GM04503 (cell line): ENCODE measurements at places on chromosomes 7 and 10.

- no peak for DNase-seq
Measured at GRCh38 chr10:34262985-34263384, 552.1 kb downstream of the PARD3 start.

DNA sequence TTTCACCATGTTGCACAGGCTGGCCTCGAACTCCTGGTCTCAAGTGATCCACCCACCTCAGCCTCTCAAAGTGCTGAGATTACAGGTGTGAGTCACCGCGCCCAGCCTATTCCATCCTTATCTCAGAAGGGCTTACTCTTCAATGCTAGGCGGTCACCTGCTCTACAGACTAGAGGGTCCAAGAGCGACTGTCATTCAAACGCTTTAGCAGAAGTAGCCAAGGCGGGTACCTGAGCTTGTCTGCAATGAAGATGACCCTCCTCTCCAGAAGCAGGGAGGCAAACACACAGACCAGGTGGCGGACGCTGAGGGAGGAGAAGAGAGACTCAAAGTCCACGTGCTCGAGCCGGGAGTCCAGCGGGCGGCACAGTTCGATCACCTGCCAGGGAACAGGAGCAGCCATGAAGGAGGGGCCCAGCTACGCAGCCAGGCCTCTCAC lies 65.1 kb upstream of the MKRN1 start:
- no peak for DNase-seq

GRCh38 chr7:99305473-99306260 lies 20.0 kb upstream of the ARPC1A start:
- no peak for DNase-seq

DNA sequence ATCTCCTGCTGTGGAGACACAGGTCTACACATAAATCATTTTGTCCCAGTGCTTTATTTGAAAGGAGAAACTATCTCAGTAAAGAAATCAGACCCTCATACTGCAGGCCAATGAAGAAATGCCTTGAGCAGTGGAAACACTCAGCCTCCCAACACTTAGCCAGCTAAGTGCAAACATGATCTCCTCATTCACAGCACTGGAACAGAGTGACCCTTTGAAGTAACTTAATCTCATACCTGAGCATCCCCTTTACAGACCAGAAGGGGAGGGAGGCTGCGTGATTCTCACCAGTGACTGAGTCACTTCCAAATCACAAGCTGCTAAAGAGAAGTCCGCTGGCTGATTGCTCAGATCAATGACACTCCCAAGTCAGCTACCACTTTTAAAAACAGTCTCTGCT lies 4.5 kb downstream of the CHST15 start:
- no peak for DNase-seq

DNA sequence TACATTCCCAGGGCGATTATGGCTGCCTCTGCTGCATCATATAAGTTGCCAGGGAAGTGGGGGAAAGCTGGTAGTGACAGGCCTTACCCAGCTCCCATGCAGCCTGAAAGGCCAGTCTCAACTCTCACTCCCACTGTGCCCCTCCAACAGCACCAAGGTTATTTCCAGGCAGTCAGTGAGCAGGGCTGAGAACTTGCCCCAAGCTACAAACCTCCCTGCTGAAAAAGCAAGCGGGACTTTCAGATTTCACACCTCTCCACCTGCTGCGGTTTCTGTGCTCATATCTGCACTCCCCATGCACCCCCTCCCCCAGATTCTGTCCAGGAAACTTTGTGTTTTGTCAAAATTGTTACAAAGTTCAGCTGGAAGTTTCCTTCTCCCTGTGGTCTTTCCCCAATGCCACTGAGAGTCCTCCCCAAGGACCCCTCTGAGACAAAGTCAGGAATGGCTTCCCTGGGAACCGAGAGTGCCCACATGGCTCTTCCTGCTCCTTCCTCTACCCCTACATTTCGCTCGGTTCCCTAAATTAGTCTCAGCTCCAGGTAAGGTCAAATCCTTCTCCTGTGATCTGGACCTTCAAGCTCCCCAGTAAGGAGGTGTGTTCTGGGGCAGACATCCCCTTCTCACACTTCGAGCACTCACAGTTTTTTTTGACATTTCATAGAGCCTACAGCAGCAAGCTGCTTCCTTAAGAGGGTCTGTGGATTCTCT lies 25.3 kb upstream of the WNT2 start:
- no peak for DNase-seq

GRCh38 chr10:101693651-101693977 lies 1.4 kb downstream of the FBXW4 start:
- no peak for DNase-seq

DNA sequence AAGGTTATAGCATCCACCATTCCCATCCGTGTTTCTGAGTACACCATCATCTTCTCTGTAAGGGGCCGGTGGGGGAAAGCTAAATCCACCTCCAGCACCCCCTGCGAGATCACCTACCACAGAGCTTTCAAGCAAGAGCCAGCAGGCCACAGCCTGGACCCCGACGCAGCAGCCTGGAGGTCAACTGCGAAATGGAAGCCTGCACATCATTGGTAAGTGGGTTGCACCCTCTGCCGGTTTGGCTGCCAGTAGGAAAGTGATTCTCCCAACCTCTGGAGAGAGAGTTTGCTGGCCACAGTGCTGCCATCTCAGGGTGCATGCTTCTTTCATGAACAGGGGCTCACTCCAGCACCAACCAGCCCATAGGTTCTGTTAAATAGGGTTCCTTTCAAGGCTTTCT lies 81.7 kb downstream of the WIPF3 start:
- no peak for DNase-seq

- DNase-seq = no peak
Measured at GRCh38 chr7:27875061-27875460, 135.1 kb downstream of the TAX1BP1 start.

DNA sequence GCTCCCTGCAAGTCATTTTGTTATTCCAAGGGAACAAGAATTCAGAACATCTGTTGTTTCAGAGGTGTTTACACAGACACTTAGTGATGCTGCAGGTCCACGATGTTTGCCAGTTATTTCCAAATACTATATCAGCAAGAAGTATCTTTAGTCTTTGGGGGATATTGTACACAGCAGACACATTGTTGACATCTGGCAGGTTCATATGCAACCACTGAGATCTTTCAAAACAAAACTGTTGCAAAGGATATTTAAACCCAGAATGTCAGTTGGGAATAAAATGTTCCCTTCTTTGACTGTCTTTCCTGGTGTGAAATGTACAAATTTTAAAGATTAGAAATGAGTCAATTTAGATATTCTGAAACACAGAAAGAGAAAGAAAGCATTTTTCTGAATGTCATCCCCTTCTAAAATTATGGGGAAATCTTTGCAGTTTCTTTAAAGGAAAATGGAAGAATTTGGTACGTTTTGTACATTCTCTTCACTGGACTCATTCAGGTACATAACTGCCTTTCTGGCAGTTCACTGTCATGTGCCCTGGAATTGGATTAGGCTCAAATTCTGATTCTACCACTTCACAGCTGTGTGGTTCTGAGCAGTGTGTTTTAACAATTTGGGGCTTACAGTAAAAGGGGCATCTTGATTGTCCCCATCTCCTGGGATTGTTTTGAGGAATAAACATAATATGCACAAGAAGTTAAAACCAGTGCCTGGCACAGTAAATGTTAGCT lies 40.3 kb upstream of the CELF2 start:
- no peak for DNase-seq

- DNase-seq = no peak
Measured at GRCh38 chr10:78556705-78557432, 511.9 kb upstream of the ZMIZ1 start.

DNA sequence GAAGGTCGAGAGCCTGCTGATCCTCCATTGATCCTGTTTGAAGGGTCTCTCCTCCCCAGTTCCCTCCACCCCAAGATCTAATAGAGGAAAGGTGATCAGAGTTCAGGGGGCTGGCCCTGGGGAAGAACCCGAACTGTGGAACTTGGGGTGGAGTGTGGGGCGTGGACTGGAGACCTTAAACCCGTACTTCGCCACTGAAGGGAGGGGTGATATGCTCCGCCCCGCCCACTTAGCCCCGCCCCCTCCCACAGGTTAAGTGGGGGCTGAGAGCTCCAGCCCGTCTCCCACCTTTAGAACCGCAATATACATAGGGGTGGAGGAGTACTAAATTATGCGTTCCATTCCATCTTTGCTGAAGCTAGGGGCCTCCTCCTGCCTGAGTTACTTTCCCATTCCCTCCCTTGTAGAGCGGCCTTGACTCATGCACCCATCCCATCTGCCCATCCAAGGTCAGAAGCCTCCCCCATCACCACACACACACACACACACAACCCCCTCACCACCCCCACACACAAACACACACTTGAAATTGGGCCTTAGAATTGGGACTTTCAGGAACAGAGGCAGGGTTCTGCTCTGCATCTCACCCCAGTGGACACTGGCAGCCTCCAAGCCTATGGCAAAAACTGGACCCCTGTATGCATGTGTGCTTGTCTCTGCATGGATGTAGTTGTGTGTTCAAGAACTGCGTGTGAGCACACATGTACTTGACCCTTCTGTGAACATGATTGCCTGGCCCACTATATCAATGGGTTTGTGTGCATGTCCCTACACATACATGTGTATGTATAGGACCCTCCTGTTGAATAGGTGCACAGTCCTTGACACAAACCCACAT lies 991 bp downstream of the SEMA4G start:
- no peak for DNase-seq

- no peak for DNase-seq
Measured at GRCh38 chr7:36316319-36316718, 73.3 kb upstream of the ANLN start.

DNA sequence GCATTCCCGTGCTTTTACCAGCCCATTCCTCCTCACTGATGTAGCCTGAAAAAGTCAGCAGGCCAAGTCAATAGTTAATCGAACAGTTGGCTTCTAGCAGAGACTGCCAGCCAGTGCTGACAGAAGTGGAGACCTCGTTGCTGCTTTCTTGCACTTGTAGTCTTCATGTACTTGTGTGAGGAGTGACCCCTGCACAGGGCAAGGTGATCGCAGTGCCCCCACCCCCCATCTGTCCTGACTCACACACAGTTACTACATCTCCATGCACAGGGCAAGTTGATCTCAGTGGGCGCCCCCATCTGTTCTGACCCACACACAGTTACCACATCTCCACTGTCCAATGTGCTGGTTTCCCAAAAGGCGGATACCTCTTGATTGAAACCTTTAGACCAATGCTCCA lies 34.2 kb downstream of the C10orf71 start:
- DNase-seq = no peak

- no peak for DNase-seq
Measured at GRCh38 chr7:103996639-103997038, 7.2 kb upstream of the RELN start.

- DNase-seq = no peak
Measured at GRCh38 chr10:58887474-58887873, 289.0 kb upstream of the PHYHIPL start.

DNA sequence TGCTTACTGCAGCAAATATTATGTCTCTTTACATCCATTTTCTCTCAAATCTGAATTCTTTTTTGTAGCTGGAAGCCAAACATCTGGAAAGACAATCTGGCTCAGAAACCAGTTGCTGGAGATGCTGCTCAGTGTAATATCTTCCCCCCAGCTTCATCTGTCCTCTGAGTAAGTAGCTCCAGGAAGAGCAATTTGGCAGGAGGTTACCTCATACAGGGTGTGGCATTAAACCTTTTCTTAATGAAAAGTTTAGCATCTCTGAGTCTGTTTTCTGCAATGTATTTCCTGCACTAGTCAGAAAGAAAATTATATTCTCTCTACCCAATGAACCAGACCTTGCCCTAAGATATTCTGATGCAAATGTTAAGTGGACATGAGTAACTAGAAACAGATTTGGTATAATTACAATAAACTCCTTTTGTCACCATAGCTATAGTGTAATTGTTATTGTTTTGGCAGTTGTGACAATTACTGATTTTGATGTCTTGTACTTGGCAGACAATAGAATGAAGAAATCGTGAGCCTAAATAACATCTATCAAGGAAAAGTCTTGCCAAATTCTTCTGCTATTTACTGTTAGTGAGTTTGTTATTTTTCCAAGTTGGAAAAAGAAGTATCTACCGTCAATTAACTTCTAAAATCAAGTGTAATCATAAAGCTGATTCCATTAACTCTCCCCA lies 123.3 kb downstream of the WDFY4 start:
- DNase-seq = no peak

DNA sequence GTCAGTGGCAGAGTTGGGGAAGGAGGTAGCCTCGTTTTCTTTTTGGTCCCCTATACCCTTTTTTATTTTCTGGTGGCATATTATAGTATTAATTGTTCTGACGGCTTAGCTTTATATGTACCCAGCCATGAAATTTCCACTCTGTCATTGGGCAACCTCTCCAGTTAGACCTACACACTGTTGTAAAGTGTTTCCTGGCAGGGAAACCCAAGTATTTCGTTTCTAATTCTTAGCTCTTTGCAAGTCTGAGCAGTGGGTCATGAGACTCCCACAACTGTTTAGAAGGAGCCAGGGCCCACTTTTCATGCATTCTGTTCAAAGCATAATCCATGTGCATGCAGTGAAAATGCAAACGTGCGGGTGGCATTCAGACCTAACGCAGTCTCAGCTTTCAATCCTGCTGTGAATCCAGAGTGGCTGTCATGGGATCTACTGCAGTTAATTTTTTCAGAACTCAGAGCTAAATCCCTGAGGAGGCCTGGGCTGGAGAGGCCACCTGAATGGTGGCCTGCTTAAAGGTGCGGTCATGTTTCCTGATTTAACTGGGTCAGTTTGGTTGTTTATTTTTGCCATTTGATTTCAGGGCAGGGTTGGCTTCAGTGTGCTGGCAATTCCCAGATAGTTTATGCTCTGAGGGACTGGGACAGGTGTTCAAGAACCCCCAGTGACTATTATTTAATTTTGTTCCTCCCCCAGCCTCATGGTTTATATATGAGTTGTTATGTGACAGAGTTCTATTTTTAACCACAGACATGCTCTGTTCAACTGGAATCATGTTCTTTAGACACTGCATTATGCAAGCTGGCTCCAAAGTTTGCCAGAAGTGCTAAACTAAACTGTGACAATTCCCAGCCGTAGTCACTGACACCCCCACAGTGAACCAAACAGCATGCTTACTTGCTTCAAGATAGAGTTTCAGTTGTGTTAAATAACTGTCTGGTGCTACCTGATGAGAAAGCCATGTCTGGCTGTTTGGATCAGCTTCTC lies 27.4 kb upstream of the SYPL1 start:
- DNase-seq = no peak

DNA sequence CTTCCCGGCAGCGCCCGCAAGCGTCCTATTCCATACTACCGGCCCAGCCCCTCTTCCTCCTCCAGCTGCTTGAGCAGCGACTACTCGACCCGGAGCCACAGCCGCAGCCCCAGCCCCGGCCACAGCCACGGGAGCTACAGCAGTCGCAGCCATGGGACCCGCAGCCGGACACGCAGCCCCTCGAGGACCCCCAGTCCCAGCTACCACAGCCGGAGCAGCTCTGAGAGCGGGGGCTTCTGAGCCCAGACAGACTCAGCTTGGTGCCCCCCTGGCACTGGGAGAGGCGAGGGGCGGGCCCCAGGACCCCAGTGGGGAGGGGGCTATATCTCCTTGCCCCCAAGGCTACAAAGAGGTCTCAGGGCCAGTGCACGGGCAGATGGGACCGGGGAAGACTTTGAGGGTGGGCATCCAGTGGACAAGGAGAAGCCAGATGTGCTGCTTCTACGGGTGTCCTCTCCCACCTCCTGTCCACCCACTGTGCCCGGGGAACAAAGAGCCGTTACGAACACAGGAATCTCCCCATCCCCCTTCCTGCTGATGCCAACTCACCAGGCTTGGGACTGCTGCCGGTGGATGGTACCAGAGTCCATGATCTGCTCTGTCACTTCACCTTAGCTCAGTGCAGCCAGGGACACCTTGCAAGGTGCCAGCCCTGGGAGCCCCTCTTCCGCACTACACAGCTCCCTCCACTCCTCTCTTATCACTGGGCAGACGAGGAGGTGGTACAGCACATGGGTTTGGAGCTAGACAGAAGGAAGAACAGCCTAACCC lies 16.7 kb upstream of the HSPB1 start:
- DNase-seq = no peak

- no peak for DNase-seq
Measured at GRCh38 chr7:65462148-65462716, 88.6 kb downstream of the ZNF92 start.
